Astrocyte of the cerebellum (primary cell): ENCODE measurements at places on chromosomes 12 and 14.

GRCh38 chr14:89452281-89452680 lies 35.2 kb upstream of the FOXN3 start:
- no peak for DNase-seq

DNA sequence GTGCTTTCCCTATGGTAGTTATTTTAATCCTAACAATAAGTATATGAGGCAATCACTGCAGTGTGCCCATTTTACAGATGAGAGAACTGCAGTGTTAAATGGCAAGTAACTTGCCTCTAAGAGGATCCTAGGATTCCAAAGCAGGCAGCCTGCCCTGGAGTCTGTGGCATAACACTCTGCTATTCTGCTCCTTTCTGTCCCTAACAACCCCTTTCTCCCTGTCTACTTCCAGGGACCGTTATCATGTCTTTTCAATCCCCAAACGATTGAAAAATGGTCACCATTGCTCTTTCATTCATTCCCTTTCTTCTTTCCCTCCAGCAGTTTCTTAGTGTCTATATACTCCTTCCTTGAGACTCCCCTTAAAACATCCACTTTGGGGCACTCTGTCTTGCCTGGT lies 1.3 kb upstream of the ANO2 start:
- DNase-seq = no peak

GRCh38 chr12:229441-230191 lies 15.7 kb upstream of the SLC6A12 start:
- DNase-seq = no peak

- no peak for DNase-seq
Measured at GRCh38 chr12:41684997-41685396, 459.7 kb downstream of the GXYLT1 start.
